Tibial nerve (tissue), 4 donors: ENCODE measurements at places on chromosomes 2 and 18. TPM values are rescaled to one million over a fixed set of nuclear protein-coding genes. Genes with fewer than 3 reads are reported as not detected.

The ERICH2 gene
- total RNA-seq = not detected

The CABYR gene
- 1.5 TPM for total RNA-seq

The ANKRD30B gene
- total RNA-seq = 7.2 TPM

The ERMN gene
- total RNA-seq = 1.0 TPM

The CMPK2 gene
- 4.5 TPM for total RNA-seq

- no peak overlapping the region for H3K4me3 ChIP-seq
- no peak for DNase-seq
- H3K4me1 ChIP-seq = no peaks in the 10 kb centered on the region
- H3K27me3 ChIP-seq = no peaks in the 10 kb centered on the region
- H3K27ac ChIP-seq = no peak overlapping the region
Measured at GRCh38 chr18:73136134-73136533, 268.3 kb upstream of the NETO1 start.

The ATL2 gene
- total RNA-seq = 108 TPM

The CCDC85A gene
- 4.5 TPM for total RNA-seq

- no peak overlapping the region for H3K4me3 ChIP-seq
- DNase-seq = no peak
- no peaks in the 10 kb centered on the region for H3K27me3 ChIP-seq
Measured at GRCh38 chr2:182240862-182241371, 185.9 kb downstream of the PDE1A start.

GRCh38 chr2:7025082-7025481, 107.9 kb downstream of the RNF144A start:
- no peaks in the 10 kb centered on the region for H3K27me3 ChIP-seq
- no peaks in the 10 kb centered on the region for H3K36me3 ChIP-seq
- H3K4me3 ChIP-seq = no peak overlapping the region
- no peak for DNase-seq

DNA sequence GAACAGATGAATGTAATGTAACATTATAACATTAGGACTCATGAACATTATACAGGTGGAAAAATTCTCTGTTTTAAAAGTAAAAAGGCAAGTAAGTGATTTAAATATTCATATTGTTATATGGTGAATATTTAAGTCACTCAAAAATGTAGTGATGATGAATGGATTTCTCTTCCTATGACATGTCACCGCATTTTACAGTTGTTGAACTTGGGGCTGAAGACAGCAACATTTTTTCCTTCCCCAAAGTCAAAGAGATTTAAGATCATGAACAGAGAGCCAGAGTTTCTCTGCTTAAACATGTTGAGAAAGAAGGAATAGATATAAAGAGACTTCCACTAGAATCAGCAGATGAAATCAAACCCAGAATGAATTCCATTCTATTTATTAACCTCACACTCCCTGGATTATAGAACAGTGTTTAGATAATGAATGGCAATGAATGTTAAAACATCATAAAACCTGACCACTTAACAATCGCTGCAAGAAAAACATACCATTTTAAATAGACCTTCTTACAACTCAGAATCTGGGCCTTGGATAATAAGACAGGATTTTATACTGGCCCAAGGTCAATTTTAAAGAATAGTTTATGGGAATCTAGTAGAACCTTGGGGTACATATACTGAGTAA, 163.6 kb upstream of the SIX2 start:
- no peak for DNase-seq
- no peaks in the 10 kb centered on the region for H3K36me3 ChIP-seq
- H3K27me3 ChIP-seq = peaks cover 45% of the 10 kb centered on the region
- no peak overlapping the region for H3K4me3 ChIP-seq

DNA sequence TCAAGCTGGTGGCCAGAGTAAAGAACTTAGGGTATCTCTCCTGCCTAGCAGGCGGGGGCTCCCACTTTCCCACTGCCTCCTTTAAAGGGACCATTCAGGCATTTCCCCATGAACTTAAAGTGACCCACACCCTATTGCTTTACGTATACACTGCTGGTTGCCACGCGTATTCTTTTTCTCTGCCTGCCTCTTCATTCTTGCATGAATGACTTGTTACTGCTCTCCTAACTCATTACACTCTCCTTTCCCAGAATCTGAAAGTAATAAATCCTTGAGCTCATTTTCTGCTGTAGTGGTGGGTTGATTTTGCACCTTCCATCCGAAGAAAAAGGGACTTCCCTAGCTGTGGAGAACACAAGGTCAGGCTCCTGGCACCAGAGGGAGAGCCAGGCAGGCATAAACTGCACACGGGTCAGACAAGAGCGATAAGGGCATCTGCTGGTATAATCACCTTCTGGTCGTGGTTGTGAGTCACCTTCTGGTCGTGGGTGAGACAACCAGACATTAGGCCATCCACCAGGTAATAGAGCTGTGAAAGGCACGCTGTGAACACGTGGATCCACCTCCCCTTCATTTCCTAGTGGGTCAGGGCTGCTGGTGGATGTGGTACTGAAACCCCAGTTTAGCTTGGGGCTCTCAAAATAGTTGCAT, 950.3 kb downstream of the SOCS6 start:
- no peak for DNase-seq
- no peaks in the 10 kb centered on the region for H3K4me1 ChIP-seq
- H3K27ac ChIP-seq = no peak overlapping the region
- no peaks in the 10 kb centered on the region for H3K27me3 ChIP-seq
- no peaks in the 10 kb centered on the region for H3K36me3 ChIP-seq

DNA sequence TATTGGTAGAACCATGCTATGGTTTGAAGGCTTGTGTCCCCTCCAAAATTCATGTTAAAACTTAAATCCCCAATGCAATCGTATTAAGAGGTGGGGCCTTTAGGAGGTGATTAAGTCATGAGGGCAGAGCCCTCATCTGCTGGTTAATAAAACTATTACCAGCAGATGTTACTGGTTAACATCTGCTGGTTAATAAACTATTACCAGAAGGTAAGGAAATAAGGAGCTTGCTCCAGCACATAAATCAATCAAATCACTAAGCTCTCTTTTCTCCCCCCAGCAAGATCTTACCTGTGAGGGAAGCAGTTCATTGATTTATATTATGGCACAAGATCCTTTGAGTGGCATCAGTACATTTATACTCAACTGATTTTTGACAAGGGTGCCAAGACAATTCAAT, 96.9 kb downstream of the AAK1 start:
- H3K4me3 ChIP-seq = no peak overlapping the region
- H3K4me1 ChIP-seq = no peaks in the 10 kb centered on the region
- no peaks in the 10 kb centered on the region for H3K27me3 ChIP-seq
- H3K36me3 ChIP-seq = no peaks in the 10 kb centered on the region
- DNase-seq = no peak
- no peak overlapping the region for H3K27ac ChIP-seq

DNA sequence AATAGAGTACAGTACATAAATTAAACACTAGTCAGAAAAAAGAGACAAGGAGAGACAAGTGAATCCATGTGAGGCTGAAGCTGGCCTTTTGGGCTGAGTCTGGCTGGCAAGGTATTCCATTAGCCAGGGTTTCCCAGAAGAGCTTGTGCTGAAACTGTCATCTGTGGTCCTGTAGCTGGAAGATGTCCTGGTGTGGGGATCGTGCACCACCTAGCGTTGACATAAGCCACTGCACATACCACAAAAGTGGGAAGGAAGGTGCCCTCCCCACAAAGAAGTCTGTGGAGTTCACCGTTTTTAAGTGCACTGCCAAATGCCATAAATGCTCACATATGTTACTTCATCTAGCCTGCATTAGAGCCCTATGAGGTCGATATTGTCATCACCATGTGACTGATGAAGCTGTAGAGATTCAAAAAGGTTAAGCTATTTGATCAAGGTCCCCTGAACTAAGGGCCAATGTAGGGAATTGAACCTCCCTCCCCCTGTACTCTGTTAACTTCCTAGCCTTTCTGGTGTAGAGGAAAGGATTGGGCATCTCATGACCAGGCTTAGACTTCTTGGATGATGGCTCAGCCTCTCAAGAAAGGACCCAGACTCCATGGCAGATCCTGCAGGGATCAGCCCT, 31.9 kb upstream of the GALNT14 start:
- H3K36me3 ChIP-seq = no peaks in the 10 kb centered on the region
- no peak overlapping the region for H3K4me3 ChIP-seq
- H3K27me3 ChIP-seq = no peaks in the 10 kb centered on the region
- DNase-seq = peak; percentile 19
- no peaks in the 10 kb centered on the region for H3K4me1 ChIP-seq
- H3K27ac ChIP-seq = no peak overlapping the region

GRCh38 chr18:24500766-24501165, 40.3 kb downstream of the HRH4 start:
- no peak overlapping the region for H3K27ac ChIP-seq
- no peak for DNase-seq
- no peaks in the 10 kb centered on the region for H3K27me3 ChIP-seq
- H3K36me3 ChIP-seq = no peaks in the 10 kb centered on the region
- H3K4me1 ChIP-seq = no peaks in the 10 kb centered on the region

The NEU2 gene
- total RNA-seq = not detected

- no peaks in the 10 kb centered on the region for H3K27me3 ChIP-seq
- no peaks in the 10 kb centered on the region for H3K36me3 ChIP-seq
- no peak for DNase-seq
- no peak overlapping the region for H3K27ac ChIP-seq
Measured at GRCh38 chr2:222851956-222852617, 8.7 kb upstream of the ACSL3 start.

The EN1 gene
- 0.78 TPM for total RNA-seq

DNA sequence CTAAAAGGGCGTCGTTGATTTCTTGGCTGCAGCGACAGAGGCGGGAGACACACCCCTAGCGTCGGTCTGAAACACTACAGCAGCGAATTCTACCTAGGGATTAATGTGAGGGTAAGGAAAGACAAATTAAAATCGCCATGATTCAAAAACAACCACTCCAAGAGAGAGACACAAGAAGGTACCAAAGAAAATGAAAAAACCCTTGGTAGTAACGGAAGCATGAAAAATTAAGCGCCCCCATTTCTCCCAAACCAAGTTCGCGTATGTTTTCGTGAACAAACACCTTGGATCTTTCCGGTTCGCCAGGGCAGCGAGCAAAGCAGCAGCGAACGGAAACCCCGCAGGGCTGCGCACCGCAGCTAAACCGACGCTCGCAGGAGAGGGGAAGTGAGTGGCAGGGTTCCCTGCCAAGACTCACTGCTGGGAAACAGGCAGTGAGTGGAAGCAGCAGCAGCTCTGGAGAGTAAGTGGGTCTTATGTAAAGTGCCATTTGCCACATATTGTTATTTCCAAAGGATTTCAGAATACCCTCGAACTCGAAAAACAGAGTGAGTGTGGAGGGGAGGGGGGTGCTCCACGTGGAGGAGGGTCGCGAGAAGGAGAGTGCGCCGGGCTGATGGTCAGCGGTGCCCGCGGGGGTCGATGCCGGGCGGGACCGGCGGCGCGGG, 1.0 kb downstream of the PPP3R1 start:
- peak overlapping the region; percentile 93 for H3K4me3 ChIP-seq
- peak overlapping the region; percentile 99 for H3K27ac ChIP-seq
- peak; percentile 33 for DNase-seq

- no peak for DNase-seq
- no peaks in the 10 kb centered on the region for H3K4me1 ChIP-seq
- H3K27ac ChIP-seq = no peak overlapping the region
- H3K4me3 ChIP-seq = no peak overlapping the region
Measured at GRCh38 chr2:174939046-174939445, 66.1 kb downstream of the CHN1 start.

GRCh38 chr2:112938904-112939303, 27.9 kb downstream of the IL37 start:
- no peak for DNase-seq
- no peaks in the 10 kb centered on the region for H3K36me3 ChIP-seq
- H3K4me1 ChIP-seq = no peaks in the 10 kb centered on the region
- no peak overlapping the region for H3K4me3 ChIP-seq

DNA sequence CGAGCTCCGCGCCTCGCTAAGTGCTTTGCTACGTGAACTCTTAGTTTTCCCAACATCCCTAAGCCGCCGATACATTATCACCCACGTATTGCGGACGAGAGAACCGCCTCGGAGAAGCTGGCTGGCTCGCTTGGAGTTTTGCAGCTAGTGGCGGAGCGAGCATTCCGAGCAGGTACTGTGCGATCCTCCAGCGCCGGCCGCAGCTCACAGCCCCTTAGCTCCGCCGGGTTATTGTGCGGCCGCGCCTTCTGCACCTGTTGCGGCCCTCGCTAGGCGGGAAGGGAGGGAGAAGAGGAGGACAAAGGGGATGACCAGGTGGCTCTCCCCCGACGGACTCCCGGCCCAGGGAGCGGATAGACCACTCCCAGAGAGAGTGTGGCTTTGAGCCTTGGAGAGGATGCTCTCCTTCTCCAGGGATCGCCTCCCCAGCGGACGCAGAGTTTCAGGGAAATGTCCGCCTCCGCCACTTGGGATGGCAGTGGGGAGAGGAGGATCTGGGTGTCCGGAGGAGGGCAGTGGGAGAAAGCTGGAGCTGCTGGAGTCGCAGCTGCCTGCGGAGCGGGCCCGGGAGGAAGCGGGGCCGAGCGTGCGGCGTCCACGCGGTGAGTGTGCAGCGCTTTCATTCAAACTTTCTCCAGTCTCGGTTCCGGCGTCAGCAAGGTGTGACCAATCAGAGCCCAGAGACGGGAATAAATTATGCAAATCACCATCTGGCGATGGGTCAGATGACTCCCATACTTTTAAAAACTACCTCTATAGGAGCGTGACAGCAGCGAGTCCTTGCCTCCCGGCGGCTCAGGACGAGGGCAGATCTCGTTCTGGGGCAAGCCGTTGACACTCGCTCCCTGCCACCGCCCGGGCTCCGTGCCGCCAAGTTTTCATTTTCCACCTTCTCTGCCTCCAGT, at the start of gene LIPG:
Gene LIPG, plus strand, starts transcription at position 769 of the 905 bp plus-strand sequence. CDS start 252 bp downstream, outside the sequence.
- H3K27me3 ChIP-seq = peaks cover 63% of the 10 kb centered on the region
- peak within 1 kb of the TSS; percentile 8 for H3K4me3 ChIP-seq
- peaks cover 16% of the 10 kb centered on the region for H3K4me1 ChIP-seq
- H3K27ac ChIP-seq = no peak within 1 kb of the TSS
- no peak for DNase-seq

The SLC38A11 gene
- not detected for total RNA-seq

DNA sequence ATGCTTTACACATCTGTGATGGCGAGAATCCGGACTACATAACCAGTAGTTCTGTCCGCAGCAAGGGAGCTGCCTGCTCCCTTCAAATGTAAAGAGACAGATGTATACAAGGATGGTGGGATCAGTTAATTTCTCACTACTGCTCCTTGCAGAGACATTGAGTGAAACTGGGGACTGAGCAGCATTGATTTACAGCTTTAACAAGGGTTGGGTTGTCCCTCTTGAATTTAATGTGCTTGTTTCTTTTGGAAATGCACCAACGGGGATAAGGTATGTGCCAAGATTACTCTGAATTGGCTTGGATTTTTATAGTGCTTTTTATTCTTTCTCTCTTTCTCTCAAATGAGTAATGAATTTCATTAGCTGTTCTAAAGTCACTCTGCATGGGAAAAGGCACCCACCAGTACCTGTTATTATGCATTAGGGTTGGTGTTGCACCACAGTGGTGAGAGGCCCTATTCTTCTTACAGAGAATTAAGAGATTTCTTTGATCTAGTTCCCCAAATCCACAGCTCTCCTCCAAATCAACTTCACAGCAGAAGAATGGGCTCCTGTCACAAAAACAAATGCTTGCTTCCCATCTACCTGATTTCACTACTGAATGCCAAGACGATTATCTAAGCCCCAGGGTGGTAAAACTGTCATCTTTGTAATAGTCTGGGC, 107.6 kb downstream of the DOCK10 start:
- DNase-seq = no peak
- peaks cover 13% of the 10 kb centered on the region for H3K4me1 ChIP-seq
- H3K27me3 ChIP-seq = no peaks in the 10 kb centered on the region
- no peak overlapping the region for H3K4me3 ChIP-seq

The SLC11A1 gene
- total RNA-seq = 19.0 TPM

The ATP6V1C2 gene
- total RNA-seq = 0.30 TPM
